ENCODE measurements at places on chromosomes 16 and 17.

GRCh38 chr16:8996891-8997290, 33.2 kb upstream of the USP7 start:
- DNase-seq, result no peak

DNA sequence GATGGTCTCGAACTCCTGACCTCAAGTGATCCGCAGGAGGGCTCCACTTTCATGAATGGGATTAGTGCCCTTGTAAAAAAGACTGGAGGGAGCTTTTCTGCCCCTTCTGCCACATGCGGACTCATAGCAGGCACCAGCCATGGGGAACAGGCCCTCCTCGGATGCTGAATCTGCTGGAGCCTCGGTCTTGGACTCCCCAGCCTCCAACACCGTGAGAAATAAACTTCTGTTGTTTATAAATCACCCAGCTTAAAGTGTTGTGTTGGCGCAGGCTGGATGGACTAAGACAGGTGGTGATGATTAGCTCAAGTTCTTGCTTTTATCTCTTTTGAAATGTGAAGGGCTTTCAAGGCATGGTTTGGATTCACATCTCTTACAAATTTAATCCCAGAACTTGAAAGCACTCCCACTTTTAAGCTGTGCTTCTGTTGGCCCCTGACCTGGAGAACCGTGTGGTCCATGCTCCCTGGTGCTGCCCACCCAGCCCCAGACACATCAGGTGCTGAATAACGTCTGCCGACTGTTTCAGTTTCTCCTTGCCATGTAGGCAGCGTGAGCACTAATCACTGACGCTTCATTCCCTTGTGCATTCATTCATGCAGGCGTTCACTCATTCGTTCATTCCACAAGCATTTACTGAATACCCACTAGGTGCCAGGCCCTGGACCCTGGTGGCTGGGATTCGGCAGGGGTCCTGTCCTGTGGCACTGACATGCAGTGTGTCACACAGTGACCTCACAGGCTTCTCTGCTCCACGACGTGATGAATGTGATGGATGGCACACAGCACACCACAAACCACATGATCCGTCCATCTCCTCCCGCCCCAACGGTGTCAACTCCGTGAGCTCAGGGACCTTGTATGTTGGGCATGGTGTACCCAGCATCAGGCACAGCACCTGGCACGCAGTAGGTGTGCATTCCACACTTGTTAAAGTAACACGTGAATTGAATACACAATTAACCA, 8.9 kb downstream of the CIBAR2 start:
- DNase-seq, result no peak

DNA sequence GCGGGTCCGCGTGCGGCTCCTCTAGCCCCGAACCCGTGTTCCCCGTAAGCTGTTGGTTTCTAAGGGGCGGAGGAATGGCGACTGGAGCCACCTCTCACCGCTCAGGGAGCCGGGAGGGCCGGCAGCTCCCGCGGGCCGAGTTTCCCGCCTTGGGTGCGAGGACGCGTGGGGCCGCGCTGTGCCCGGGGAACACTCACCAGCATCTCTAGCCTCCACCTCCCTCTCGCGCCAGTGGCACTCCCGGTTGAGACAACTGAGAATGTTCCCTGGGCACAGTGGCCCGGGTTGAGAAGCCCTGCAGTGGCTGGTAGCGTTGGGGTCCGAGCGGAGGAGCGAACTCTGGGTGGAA, 560 bp downstream of the TELO2 start:
- DNase-seq, result no peak

DNA sequence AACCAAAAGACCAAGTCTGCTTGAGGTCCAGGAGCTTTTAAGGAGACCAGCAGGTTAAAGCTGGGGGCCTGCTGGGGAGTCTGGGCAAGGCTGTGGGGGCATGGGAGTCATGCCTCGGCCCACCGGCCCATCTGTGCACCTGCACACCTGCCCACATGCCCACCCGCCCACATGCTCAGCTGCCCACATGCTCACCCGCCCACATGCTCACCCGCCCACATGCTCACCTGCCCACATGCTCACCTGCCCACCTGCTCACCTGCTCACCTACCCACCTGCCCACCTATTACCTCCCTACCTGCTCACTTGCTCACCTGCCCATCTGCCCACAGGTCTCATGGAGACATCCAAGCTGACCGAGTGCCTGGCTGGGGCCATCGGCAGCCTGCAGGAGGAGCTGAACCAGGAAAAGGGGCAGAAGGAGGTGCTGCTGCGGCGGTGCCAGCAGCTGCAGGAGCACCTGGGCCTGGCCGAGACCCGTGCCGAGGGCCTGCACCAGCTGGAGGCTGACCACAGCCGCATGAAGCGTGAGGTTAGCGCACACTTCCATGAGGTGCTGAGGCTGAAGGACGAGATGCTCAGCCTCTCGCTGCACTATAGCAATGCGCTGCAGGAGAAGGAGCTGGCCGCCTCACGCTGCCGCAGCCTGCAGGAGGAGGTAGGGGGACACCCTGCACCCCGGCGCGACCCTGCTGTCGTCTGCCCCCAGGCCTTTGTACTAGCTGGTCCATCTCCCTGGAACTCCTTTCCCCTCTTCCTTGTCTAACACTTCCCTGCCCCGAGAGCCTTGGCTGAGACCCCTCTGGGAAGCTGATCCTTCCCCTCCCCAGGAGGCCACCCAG, 14.0 kb downstream of the CARD14 start:
- DNase-seq, result no peak

DNA sequence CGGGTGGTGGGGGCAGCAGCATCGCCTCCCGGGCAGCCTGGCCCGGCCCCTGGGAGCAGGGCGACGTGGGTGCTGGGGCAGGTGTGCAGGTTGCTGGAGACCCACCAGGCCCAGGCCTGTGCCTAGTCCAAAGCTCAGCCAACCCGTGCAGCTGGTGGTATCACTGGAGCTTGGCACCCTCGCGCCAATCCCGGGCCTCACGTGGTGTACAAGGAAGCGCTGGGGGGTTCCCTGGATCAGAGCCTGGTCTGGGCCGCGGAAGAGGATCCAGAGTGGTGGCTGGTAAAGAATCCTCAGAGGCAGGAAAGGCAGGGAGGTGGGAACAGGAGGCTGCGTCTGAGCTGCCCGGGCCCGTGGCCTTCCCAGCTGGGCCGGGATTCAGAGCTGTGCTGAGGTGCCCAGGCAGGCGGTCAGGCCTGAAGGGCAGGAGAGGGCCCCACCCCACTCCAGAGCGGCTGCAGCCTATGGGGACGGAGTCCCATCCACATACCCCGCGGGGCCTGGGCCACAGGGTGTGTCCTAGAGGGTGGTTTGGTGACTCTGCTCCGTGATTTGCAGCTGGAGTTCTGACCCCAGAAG, 36.2 kb downstream of the ZFPM1 start:
- DNase-seq, result no peak

GRCh38 chr17:2560658-2561057, 32.8 kb upstream of the PAFAH1B1 start:
- DNase-seq, result no peak

DNA sequence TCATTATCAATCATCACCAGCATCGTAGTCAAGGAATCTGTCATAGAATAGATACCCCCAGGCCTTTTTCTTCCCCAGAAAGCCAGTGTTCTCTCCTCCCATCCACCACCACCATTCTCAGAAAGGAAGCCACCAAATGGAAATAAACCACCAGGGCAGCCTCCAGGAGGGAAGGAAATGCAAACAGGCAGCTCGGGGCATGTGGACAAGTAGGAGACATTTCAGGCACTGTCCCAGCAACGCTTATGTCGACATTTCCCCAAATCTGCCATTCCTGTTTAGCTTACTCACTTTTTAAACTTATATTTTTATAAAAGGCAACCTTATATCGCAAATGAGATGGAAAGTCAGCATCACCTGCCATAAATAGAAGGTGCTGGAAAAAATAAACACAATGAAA, 15.8 kb downstream of the EMP2 start:
- DNase-seq, result no peak

- no peak for DNase-seq
Measured at GRCh38 chr16:66471264-66471663, 44.2 kb downstream of the BEAN1 start.

DNA sequence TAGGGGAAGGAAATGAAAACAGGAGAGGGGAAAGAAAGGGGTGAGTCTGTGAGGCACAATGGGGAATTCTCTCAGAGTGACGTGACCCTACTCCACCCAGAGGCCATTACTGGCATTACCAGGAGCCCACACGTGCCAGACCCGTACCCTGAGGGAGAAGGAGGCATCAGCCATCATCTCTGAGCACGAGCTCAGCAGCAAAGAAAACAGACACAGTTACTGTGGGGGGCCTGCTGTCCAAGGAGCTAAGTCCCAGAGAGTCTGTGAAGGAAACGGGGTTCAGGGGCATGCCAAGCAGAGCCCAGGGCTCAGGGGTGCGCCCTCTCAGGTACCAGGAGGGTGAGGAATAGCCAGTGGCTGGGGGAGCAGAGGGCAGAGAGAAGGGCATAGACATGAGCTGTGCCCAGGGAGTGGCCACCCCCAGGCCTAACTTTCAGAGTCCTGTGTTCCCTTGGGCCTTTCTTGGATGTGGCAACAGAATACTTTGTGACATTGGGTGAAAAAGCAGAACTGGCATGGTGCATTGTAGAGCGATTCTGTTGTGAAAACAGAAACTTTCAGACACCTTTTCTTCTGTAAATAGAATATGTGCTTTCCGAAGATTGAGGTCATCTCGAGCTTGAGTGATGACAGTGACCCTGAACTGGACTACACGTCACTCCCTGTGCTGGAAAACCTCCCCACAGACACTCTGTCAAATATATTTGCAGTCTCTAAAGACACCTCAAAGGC, 11.3 kb downstream of the TAF1C start:
- peak; percentile 73 for DNase-seq

- DNase-seq, result no peak
Measured at GRCh38 chr17:77540531-77540930, 399.8 kb downstream of the SEC14L1 start.
